ENCODE measurements at places on chromosomes 16 and 17.

DNA sequence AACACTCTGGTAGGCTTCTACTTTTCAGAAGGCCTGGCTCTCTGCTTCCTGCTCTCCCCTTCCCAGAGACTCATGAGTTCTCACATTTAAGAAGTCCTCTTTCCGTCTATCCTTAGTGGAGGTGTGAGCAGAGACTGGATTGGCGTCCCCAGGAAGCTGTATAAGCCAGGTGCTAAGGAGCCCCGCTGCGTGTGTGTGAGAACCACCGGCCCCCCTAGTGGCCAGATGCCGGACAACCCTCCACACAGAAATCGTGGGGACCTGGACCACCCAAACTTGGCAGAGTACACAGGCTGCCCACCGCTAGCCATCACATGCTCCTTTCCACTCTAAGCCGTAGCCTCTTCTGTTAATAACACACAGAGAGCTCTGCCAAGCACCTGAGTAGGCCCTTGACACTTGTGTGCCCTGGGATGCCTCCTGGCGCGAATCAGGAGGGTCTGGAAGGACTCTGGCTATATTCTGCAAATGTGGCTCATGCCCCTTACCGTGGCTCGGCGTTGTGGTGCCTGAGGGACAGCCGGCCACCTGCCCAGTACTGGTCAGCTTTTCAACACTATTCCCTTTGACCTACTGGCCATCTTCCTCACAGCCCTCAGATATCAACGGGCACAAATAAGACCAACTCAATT, 13.9 kb downstream of the CYB5D2 start:
- DNase-seq = no peak

GRCh38 chr17:57811638-57812280, 38.1 kb downstream of the MRPS23 start:
- peak; percentile 73 for DNase-seq

DNA sequence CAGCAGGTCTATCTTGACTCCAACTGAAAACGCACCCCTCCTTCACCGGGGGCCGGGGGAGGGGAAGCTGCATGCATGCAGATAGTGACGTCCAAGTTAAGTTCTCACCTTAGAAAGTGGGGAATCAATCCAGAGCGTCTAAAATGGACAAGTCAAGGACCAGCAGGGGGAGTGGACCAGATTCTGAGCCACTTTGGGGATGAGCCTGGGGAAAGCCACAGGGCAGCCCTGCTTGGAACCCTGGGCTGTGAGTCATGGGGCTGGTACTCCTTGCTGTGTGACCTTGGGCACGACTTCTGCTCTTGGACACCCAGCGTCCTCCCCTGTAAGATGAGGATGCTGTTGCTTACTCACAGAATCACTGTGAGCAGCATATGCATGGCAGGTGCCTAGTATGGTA, 9.1 kb downstream of the TNFRSF13B start:
- no peak for DNase-seq

DNA sequence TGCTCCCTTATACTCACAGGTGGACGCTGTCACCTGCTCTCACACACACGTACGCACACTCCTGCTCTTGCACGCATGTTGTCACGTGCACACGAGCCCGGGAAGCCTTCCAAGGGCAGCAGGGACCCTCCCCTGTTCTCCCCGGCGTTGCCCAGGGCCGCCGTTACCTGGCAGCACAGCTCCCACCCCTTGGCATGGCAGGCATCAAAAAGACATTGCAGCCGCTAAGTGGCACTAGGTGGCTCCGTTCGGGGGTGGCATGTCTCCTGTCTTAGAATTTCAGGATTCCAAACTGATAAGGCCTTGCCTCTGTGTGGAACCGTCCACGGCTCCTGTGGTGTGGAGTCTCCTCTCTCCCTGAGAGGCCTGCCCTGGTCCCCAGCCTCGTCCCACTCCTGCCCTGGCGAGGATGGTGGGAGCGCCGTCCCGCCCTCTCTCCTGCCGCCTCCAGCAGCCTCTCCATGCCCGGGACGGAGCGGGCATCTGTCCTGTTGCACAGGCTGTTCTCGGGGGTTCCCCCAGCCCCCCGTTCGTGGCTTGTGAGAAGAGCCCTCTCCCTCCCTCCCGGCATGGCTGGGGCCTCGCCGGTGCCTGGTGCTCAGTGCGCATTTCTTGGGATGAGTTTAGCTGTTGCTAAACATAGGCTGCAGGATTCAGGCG, 126.7 kb upstream of the GSE1 start:
- DNase-seq = no peak

GRCh38 chr16:9836118-9836736, 346.0 kb downstream of the GRIN2A start:
- no peak for DNase-seq

- DNase-seq = no peak
These were observed 27.2 kb upstream of the ITGAX start for GRCh38 chr16:31327646-31328225.

DNA sequence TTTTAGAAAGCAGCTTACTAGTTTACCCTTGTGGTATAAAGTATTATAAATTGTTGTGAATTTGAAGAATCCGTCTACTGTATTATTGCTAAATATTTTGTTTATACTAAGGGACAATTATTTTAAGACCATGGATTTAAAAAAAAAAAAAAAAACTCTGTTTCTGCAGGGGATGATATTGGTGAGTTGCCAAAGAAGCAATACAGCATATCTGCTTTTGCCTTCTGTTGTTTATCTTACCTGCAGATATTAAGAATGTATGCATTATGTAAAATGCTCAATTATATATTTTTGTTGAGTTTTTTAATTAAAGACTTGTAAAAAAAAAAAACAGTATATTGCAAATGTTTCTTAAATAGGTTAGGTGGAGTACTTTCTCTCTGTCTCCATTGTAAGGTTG, 19.4 kb downstream of the WSB1 start:
- DNase-seq = no peak

GRCh38 chr16:4510747-4511426, 27.7 kb downstream of the CDIP1 start:
- DNase-seq = no peak

DNA sequence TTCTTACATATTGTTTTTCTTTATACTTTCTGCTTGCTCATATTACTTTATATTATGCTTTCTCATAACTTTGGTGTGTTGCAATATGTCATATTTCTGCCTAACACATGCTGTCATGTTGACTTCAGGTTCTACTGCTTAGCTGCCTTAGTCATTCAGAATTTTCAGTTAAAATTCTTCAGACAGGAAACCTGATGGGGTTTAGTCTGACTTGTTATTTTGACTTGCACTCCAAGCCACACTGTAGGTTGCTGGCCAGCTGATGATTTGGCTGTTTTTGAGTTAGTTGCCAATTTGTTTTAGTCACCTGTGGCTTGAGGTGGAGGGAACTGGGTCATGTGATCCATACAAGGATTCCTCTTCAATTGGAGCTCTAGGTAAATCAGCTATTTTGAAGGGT, 315.4 kb downstream of the MAP2K6 start:
- DNase-seq = no peak

- DNase-seq = no peak
These were observed 5.8 kb downstream of the PIK3R6 start for GRCh38 chr17:8861495-8862181.

GRCh38 chr17:64022611-64023063, 2.2 kb upstream of the ICAM2 start:
- DNase-seq = no peak

GRCh38 chr17:19301274-19301951, 61.1 kb downstream of the B9D1 start:
- no peak for DNase-seq

- no peak for DNase-seq
These were observed 42.0 kb downstream of the MGAT5B start for GRCh38 chr17:76909971-76910760.

All from NCI-H187 treated with DMSO at 0.1 percent for 48 hours (cell line).